ENCODE measurements at places on chromosomes 4 and X.

DNA sequence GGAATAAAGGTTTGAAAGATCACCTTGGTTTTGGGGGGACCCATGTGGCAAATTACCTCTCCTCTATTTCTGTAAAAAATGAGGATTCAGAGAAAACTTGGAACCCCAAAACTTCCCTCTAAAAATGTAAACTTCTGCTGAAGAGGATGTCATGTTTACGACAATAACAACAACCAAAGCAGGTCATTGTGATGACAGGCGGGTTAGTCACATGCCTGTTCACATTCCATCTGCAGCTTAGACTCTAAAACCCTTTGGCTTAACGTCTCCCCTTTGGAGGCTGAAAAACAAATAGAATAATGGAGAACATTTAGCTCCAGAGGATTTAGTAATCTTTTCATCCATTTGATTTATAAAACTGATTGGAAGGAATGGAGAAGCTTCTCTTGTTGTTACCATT is 75.0 kb upstream of the FAM9C start:
- no peak for DNase-seq

DNA sequence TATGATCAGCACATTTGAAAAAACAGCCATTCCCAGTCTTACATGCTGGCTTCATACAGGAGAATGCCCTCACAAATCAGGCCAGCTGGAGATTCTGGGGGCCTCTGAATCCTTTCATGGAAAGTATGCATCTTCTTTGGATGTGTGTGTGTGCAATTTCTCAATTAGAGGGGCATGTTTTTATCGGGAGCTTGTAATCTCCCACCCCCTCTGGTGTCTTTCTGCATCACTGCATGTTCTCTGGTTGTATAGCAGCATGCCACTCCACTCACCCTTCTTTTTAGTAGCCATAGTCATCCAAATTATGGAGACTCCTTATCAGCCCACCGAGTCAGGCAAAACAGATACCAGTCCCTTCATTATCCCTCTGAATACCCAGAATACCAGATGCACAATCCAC is 282.2 kb upstream of the SLIT2 start:
- DNase-seq: no peak

DNA sequence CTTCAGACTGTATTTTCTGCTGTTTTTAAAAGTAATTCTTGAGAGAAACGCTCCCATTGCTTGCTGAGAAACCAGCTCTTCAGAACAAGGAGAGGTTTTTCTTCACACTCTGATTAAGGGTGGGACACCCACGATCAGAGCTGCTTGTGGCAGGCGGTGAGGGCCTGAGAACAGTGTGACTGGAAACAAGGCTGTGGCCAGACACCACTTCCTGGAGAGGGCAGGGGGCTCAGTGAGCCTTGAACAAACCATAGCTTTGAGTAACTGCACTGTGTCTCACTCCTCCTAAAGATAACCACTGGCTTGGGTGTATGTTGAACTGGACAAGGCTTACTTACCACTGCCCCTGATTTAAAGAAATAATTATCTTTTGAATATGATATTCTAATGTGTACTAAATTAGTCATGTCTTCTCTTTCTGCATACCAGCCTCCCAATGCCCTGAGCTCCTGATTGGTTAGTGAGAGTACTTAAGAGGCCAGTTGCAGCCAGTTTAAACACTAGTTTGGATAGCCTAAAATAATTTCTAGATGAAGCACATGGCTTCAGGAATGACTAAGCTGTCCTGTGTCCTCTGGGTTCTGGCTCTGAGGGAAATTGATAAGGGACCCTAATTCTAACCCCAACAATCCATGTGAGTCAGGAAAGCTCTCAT is 3.7 kb upstream of the GPR82 start:
- no peak for DNase-seq

- DNase-seq: no peak
These were observed 34.0 kb upstream of the BMP15 start for GRCh38 chrX:50876551-50876950.

- no peak for DNase-seq
These were observed 339.8 kb upstream of the FRG1 start for GRCh38 chr4:189600718-189601435.

DNA sequence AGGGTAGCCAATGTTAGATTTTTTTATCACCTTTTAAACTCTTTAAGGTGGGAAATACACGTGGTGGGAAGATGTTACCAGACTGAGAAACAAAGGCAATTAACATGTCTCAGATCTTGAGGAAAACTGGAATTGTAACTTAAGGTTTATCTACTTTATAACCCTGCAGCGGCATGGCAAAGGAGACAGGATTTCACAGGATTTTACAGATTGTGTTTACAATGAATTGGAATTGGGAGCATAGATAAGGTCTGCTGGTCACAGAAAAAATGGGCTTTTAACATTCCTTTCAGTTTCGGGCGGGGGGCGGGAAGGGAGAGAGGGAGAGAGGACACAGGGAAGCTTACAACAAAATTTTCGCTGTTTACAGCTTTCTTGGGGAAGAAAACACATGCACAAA is 467.5 kb upstream of the CT83 start:
- no peak for DNase-seq

DNA sequence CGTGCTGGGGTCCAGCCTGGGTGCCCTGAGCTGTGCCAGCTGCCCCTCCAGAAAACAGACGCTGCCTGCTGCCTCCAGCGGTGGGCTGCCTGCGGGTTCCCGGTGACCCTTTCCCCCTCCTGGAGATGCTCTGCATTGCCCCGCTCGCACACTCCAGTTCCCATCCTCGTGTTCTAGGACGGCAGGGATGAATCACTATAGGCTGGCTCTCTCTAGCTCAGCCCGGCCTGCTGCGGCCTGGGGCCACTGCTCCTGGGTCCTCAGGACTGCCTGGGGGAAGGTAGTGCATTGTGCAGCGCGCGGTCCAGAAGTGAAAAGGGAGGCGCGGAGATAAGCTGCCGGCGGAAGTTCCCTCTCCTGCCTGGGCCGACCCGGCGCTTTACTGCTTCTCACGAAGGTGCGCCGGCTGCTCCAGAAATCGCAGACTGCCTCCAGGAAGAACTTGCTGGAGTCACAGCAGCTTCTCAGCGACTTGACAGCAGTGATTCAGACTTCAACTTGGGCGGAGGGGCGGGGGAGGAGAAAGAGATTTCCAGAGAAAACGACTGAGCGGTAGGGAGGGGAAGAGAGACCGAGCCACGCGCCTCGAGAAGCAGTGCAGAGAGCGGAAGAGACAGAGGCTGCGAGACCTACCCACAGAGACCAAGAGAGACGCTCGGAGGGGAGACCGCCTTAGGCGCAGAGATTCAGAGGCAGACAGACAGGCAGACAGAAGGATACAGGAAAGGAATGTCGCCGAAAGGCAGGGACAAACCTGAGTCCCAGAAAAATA is 6.7 kb upstream of the MSX1 start:
- no peak for DNase-seq

DNA sequence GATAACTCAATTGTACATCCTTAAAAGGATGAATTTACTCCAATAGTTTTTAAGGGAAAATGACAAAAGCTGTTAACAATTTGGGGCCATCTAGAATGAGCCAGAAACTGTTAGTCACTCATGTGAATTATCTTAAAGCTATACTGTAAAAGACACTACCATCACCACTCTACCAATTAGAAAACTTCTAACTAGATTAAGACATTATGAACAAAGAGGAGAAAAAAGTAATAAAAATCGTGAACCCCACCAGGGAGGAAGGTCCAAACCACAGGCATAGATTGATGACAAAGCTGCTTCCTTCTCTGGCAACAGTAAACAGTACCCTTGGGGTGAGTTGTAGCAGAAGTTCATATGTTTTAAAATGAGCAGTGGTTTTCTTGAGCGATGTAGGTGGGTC is 106.1 kb downstream of the PDGFC start:
- DNase-seq: no peak

DNA sequence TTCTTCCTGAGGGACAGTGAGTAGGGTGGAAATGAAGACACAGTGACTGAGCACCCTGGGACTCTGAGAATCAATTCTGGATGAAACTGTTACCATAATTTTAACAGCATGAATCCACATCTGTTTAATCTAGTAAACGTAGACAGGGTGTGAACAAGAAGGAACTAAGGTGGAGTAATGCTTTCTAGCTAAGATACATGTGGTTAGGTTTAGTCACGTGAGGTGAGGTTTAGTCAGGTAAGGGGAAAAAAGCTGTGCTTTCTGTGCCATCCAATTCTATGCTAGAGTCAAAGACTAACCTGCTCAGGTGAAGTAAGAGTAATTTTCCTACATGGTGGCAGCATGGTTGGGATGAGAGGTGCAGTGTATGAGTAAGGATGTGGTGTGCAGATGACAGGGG is 54.0 kb upstream of the C4orf54 start:
- no peak for DNase-seq

DNA sequence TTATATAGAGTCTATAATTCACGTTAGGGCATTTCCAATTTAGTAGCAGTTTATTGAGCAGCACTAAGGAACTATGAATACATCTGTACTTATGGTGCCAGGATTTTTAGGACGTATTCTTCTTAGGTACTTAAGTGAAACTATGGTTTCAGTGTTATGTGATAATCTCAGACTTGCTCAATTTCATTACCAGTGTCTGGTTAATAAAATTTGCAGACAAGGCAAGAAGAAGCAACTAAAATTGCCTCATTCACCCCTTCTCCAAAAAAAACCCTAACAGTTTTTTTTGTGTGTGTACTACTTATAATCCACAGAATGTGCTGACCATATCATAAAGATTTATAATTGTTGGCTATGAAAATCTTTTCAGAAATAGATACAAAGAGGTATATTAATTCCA is 6.0 kb upstream of the CXCL10 start:
- no peak for DNase-seq
